Activated CD4-positive, alpha-beta T cell treated with anti-CD3 and anti-CD28 coated beads, Interleukin-2, amount 10 ng/mL, durations not matched to agents 24 days and 14 days (primary cell): ENCODE measurements at places on chromosomes 6 and 20. TPM values are rescaled to one million over a fixed set of nuclear protein-coding genes. Genes with fewer than 3 reads are reported as not detected.
A peak's percentile ranks its signal among the peaks of the same experiment; 100 is the strongest.

Gene HSPA12B
- total RNA-seq: not detected in 2 replicates

GRCh38 chr6:90545448-90545847 is 41.4 kb downstream of the MAP3K7 start:
- H3K4me1 ChIP-seq: peaks cover 6% of the 10 kb centered on the region
- H3K27ac ChIP-seq: no peak overlapping the region
- H3K4me3 ChIP-seq: no peak overlapping the region

Gene POPDC3
- not detected in 2 replicates for total RNA-seq

DNA sequence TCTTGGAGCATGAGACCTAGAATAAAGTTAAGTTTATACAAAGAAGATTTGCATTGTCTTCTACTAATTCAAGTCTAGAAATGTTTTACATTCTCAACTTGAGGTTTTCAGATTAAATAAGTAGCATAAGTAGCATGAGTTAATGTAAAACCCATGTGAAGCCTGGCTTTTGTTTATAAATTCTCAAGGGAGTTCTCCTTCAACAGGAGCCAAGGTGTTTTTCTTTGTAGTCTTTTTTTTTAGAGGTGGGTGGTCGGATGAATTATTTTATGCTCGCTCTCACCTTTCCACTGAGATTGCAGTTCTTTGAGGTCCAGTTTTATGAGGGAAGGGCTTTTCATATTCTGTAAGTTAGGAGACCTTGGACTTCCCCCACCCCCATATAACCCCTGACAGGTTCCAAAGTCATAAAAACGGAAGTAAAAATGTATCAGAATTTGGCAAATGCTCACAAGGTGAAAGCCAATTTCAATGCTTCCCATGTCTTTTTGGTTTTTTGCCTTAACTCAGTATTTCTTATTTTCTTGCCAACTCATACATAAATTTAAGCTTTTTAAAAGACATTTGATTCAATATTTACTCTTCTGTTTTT is 244.3 kb upstream of the ASCC3 start:
- H3K4me1 ChIP-seq: no peaks in the 10 kb centered on the region
- DNase-seq: no peak
- H3K27me3 ChIP-seq: no peaks in the 10 kb centered on the region
- H3K4me3 ChIP-seq: no peak overlapping the region

Gene RRAGD
- total RNA-seq: 10.6 and 10.9 TPM in 2 replicates

DNA sequence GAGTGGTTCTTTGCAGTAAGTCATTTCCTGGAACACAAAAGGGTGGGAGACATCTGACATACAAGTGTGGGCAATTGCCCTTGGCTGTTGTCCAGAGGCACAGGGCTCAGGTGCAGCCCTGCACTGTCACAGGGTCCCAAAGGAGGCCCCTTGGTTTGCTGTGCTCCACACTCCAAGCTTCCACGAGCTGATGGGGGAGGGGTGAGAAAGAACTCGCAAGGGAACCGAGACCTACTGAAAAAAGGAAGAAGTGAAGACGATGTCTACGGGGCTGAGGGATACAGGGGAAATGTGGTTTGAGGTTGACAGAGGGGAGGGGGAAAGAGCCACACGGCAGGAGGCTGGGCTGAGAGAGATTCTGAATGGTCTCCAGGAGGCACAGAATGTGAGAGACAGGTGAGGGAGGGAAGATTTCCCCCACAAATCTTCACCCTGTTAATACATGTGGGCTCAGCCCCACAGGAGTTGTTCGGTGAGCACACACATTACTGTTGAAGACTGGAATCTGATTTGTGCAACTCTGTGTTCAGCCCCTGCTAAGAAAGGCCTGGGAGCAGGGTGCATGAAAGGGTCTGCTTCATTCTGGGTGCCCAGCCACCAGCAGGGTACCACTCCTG is 123.4 kb downstream of the LY86 start:
- H3K4me3 ChIP-seq: peak overlapping the region; percentile 69
- H3K4me1 ChIP-seq: peaks cover 32% of the 10 kb centered on the region
- DNase-seq: peak; percentile 75
- peak overlapping the region; percentile 67 for H3K27ac ChIP-seq

DNA sequence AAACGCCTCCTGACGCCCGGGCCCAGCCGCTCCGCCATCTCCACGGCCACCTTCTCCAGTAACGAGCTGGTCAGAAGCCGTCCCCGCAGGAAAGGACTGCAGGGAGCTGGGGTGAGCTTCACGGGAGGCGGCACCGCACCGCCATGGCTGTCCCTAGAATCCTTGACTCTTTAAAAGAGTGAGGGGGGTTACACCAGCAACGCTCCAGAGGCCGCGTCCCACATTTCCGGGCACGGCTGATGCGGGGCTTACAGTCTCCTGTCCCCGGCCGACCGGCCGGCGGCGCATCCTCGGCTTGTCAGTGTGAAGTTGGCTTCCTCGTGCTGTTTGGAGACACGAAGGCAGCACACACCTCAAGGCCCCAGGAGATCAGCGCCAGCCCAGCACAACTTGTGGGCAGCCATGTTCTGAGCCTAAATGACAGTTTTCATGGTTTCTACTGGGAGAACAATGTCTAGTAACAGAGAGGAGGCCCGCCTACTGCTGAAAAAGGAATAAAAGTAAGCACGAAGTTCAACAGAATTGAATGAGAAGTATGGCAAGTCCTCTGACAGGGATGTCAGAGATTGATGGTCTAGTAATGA is 30.4 kb downstream of the SLC2A4RG start:
- H3K36me3 ChIP-seq: no peaks in the 10 kb centered on the region
- peaks cover 2% of the 10 kb centered on the region for H3K27me3 ChIP-seq
- H3K4me1 ChIP-seq: no peaks in the 10 kb centered on the region
- DNase-seq: no peak
- no peak overlapping the region for H3K4me3 ChIP-seq

DNA sequence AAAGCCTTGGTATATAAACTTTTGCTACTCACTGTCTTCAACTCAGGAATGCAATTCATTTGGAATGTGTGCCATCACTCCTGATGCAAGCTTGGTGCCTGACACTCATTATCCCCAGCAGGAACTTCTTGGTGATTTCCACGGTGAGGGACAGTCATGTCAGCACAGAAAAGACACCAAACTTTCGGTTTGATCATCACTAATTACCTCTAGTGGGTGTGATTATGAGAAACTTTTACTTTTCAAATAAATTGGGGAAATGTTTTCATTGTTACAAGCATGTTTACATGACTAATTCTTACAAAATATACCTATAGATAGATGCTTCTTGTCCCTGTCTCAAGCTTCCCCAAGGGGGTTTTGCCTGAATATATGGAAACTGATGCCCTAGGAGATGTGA is 40.9 kb downstream of the RPP40 start:
- H3K27me3 ChIP-seq: peaks cover 10% of the 10 kb centered on the region
- DNase-seq: no peak
- no peaks in the 10 kb centered on the region for H3K4me1 ChIP-seq
- H3K27ac ChIP-seq: no peak overlapping the region
- H3K4me3 ChIP-seq: no peak overlapping the region
- no peaks in the 10 kb centered on the region for H3K36me3 ChIP-seq

DNA sequence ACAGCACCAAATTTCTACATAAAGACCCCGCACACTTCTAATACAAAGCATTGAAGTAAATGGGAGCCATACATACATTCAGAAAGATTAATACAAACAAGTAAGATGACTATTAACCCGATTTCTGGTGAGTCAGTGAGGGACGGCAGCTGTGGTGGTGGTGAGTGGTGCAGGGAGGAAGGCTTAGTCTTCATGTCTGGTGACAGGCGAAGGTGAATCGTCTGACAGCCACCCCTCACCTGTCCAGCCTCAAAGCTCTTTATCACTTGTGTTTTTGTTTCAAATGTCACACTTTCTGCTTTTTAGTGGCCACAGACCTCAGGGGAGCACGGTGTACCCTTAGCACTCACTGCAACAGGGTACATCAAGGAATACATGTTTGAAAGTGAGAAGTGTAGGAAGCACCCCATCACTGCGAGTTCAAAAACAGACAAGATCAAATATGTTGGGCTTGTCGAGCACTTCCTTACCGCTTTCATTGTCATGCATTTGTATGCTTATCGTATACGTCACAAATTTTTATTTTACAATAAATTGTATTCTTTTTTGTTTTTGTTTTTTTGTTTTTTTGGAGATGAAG is 63.5 kb downstream of the IRF4 start:
- DNase-seq: no peak
- peak overlapping the region; percentile 9 for H3K4me3 ChIP-seq
- peak overlapping the region; percentile 61 for H3K27ac ChIP-seq
- no peaks in the 10 kb centered on the region for H3K27me3 ChIP-seq

DNA sequence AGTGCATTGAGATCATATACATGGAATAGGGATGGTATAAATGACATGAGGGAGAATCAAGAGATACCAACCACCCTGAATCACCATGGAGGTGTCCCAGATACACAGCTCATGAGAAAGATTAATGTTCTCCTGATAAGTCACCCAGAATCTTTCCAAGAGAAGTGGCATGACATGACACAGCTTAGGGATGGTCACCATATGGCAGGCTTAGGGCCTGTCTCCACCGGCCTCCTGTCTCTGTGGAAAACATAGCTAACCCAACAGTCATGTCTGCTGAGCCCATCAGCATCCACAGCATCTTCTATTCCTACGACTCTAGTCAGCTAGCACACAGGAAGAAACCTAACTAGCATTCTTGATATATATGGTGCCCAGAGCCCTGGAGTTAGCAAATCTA is 133.3 kb downstream of the IPCEF1 start:
- no peak overlapping the region for H3K4me3 ChIP-seq
- H3K36me3 ChIP-seq: peaks cover 13% of the 10 kb centered on the region
- H3K27me3 ChIP-seq: peaks cover 4% of the 10 kb centered on the region
- no peak for DNase-seq
- no peak overlapping the region for H3K27ac ChIP-seq

Gene PTGIS
- total RNA-seq: 51.7 and 57.6 TPM in 2 replicates

DNA sequence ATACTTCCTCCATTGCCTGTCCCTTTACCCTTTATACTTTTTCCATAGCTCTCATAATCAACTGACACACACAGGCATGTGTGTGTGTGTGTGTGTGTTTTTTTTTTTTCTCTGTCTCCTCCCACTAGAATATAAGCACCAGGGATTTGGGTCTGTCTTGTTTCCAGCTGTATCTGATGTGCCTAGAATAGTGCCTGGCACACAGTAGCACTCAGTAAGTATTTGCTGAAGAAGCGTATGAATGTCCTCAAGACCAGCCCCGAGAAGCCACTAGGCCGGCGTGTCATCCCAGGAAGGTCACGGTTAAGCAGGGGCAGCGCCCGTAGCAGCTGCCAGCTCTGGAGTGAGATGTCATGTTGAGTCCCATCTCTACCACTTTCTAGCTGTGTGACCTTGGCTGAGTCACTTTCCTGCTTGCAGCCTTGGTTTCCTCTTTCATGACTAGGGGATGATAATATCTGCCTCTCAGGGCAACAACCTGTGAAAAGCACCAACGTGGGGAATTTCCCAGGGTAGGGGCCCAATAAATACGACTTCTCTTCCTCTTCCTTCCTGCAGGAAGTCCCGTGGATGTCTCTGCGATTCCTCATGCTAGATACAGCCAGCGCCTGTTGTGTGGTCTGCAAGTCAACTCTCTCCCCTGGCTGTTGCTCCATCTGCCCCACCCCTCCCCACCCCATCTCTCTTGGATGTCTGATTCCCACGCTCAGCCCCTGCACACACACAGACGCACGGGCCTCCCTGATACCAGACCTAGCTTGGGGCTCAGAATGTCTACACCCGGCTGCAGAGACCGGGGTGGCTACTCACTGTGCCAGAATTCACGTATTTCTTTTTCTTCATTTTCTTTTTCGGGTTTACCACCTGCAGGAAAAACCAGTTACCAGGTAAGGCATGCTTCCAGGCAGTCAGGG is 58.1 kb downstream of the RAB44 start:
- peaks cover 73% of the 10 kb centered on the region for H3K4me1 ChIP-seq
- H3K36me3 ChIP-seq: peaks cover 2% of the 10 kb centered on the region
- no peaks in the 10 kb centered on the region for H3K27me3 ChIP-seq
- H3K4me3 ChIP-seq: peak overlapping the region; percentile 83
- H3K27ac ChIP-seq: peak overlapping the region; percentile 89

- peak overlapping the region; percentile 97 for H3K4me3 ChIP-seq
- H3K36me3 ChIP-seq: peaks cover 60% of the 10 kb centered on the region
- peak; percentile 92 for DNase-seq
- H3K27me3 ChIP-seq: peaks cover 10% of the 10 kb centered on the region
- peaks cover 50% of the 10 kb centered on the region for H3K4me1 ChIP-seq
Observed at GRCh38 chr6:73519926-73520687, 725 bp downstream of the EEF1A1 start.

DNA sequence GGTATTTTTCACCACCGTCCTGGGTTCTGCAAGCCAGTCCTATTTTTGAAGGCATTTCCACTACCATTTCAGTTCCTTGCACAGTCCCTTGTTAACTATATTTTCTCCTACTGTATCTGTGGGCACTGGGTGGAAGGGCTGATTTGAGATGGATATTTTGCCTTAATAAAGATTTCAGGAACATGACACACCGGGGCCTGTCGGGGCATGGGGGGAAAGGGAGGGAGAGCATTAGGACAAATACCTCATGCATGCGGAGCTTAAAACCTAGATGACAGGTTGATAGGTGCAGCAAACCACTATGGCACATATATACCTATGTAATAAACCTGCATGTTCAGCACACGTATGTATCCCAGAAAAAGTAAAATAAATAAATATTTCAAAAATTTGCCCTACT is 22.4 kb downstream of the STK38 start:
- H3K4me3 ChIP-seq: no peak overlapping the region
- no peak overlapping the region for H3K27ac ChIP-seq
- peaks cover 15% of the 10 kb centered on the region for H3K4me1 ChIP-seq

Gene CST1
- total RNA-seq: not detected in 2 replicates

GRCh38 chr6:119037941-119038623 is 40.4 kb downstream of the FAM184A start:
- no peak overlapping the region for H3K4me3 ChIP-seq
- H3K4me1 ChIP-seq: peaks cover 2% of the 10 kb centered on the region
- H3K36me3 ChIP-seq: no peaks in the 10 kb centered on the region
- H3K27me3 ChIP-seq: no peaks in the 10 kb centered on the region
- no peak overlapping the region for H3K27ac ChIP-seq
- peak; percentile 32 for DNase-seq

- H3K36me3 ChIP-seq: peaks cover 7% of the 10 kb centered on the region
- no peak for DNase-seq
- H3K27ac ChIP-seq: peak overlapping the region; percentile 99
Observed at GRCh38 chr6:99521633-99522151, 6.5 kb upstream of the USP45 start.

- no peak overlapping the region for H3K4me3 ChIP-seq
- no peak overlapping the region for H3K27ac ChIP-seq
- H3K27me3 ChIP-seq: no peaks in the 10 kb centered on the region
- H3K4me1 ChIP-seq: no peaks in the 10 kb centered on the region
Observed at GRCh38 chr20:15756002-15756753, 817.1 kb downstream of the KIF16B start.

- H3K27me3 ChIP-seq: peaks cover 21% of the 10 kb centered on the region
- H3K27ac ChIP-seq: no peak overlapping the region
- no peaks in the 10 kb centered on the region for H3K4me1 ChIP-seq
- no peak overlapping the region for H3K4me3 ChIP-seq
Observed at GRCh38 chr20:64166721-64167615, 2.7 kb downstream of the MYT1 start.

- no peak overlapping the region for H3K4me3 ChIP-seq
- H3K4me1 ChIP-seq: peaks cover 8% of the 10 kb centered on the region
Observed at GRCh38 chr6:128271527-128271926, 248.9 kb downstream of the PTPRK start.

GRCh38 chr6:72931325-72931887 is 293.9 kb downstream of the KHDC1L start:
- H3K4me3 ChIP-seq: no peak overlapping the region
- H3K27me3 ChIP-seq: no peaks in the 10 kb centered on the region
- no peaks in the 10 kb centered on the region for H3K4me1 ChIP-seq
- H3K36me3 ChIP-seq: no peaks in the 10 kb centered on the region

Gene COL9A3
- 0.47 TPM in 1 of 2 replicates, not detected in the other for total RNA-seq
